ENCODE measurements at places on chromosomes 3 and 15.

DNA sequence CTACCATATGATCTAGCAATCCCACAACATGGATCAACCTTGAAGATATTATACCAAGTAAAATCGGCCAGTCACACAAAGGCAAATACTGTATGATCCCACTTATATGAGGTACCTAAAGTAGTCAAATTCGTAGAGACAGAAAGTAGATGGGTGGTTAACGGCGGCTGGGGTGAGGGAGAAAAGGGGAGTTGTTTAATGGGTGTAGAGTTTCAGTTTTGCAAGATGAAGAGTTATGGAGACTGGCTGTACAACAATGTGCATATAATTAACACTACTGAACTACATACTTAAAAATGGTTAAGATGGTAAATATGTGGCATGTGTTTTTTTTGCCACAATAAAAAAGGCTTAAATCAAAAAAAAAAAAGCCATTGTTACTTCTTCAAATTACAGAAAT, 60.4 kb downstream of the GPR176 start:
- H3K27ac ChIP-seq: no peak overlapping the region
- H3K27me3 ChIP-seq: no peaks in the 10 kb centered on the region
- no peaks in the 10 kb centered on the region for H3K36me3 ChIP-seq
- DNase-seq: no peak
- no peaks in the 10 kb centered on the region for H3K4me1 ChIP-seq

- H3K4me1 ChIP-seq: peaks cover 2% of the 10 kb centered on the region
- H3K27me3 ChIP-seq: no peaks in the 10 kb centered on the region
- no peak for DNase-seq
- H3K36me3 ChIP-seq: no peaks in the 10 kb centered on the region
- H3K27ac ChIP-seq: no peak overlapping the region
- no peak overlapping the region for H3K4me3 ChIP-seq
Observed at GRCh38 chr3:194053136-194053535, 82.8 kb upstream of the HES1 start.

DNA sequence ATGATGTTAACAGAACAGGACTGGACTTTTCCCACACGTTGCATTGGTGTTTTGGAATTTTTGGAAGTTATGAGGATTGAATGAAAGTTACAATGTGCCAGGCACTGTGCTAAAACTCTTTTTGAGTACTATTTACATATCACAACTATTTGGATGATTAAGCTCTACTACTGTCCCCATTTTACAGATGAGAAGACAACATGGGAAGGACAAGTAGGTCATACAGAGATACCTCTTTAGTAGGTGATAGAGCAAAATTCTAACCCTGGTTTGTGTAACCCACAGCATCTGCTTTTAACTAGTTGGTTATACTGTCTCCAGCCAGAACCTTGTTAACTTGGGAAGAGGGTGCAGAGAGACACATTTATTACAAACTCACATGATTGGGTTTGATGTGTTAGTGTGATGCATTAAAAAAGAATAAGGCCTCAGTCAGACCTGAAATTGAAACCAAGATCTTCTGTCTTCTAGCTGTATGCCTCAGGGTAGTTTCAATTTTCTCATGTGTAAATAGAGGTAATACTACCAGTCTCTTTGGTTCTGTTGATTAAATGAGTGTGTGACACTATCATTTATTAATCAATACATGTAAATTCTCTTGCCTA, 1.4 kb downstream of the NDUFB4 start:
- no peaks in the 10 kb centered on the region for H3K27me3 ChIP-seq
- no peak overlapping the region for H3K27ac ChIP-seq
- no peak overlapping the region for H3K4me3 ChIP-seq
- DNase-seq: no peak

GRCh38 chr3:195906865-195907683, 1.3 kb downstream of the TNK2 start:
- H3K4me3 ChIP-seq: no peak overlapping the region
- no peaks in the 10 kb centered on the region for H3K27me3 ChIP-seq
- H3K36me3 ChIP-seq: no peaks in the 10 kb centered on the region
- peaks cover 21% of the 10 kb centered on the region for H3K4me1 ChIP-seq

- no peak overlapping the region for H3K27ac ChIP-seq
- H3K27me3 ChIP-seq: no peaks in the 10 kb centered on the region
- H3K4me3 ChIP-seq: no peak overlapping the region
- DNase-seq: no peak
- no peaks in the 10 kb centered on the region for H3K4me1 ChIP-seq
- H3K36me3 ChIP-seq: no peaks in the 10 kb centered on the region
Observed at GRCh38 chr15:42048821-42049200, 28.0 kb upstream of the PLA2G4E start.
